ENCODE measurements at places on chromosomes 6 and 20. TPM values are rescaled to one million over a fixed set of nuclear protein-coding genes. Genes with fewer than 3 reads are reported as not detected.

The PHF3 gene
- 24.3 TPM for total RNA-seq

The NFATC2 gene
- total RNA-seq = not detected

- H3K4me1 ChIP-seq = peaks cover 14% of the 10 kb centered on the region
- no peaks in the 10 kb centered on the region for H3K27me3 ChIP-seq
- no peak overlapping the region for H3K27ac ChIP-seq
- no peak for DNase-seq
- no peak overlapping the region for H3K4me3 ChIP-seq
- no peaks in the 10 kb centered on the region for H3K36me3 ChIP-seq
These were observed 105.9 kb downstream of the TOX2 start for GRCh38 chr20:44020406-44021148.

The CST2 gene
- total RNA-seq = not detected

The MAK gene
- not detected for total RNA-seq

The DEFB124 gene
- total RNA-seq = not detected

The IPCEF1 gene
- 0.63 TPM for total RNA-seq

The B3GALT4 gene
- total RNA-seq = not detected

The SESN1 gene
- 15.8 TPM for total RNA-seq

DNA sequence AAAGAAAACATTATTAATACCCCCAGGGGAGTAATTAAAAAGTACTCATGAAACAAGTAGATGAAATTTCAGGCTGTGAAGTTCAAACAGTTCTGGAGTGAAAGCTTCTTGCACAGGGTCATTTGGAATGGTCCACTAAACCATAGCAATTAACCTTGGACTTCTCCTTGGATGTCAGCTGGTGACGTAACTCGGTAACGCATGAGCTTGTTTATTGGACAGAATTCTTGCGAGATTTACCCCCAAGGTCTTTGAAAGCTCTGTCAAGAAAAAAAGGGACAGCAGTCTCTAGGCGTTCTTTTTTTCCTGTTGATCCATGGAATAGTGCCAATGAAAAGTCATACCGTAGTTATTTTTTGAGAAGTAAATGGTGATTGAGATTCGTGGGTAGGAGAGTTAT, 2.2 kb downstream of the CD83 start:
- H3K4me1 ChIP-seq = peaks cover 6% of the 10 kb centered on the region
- H3K27ac ChIP-seq = no peak overlapping the region
- no peaks in the 10 kb centered on the region for H3K36me3 ChIP-seq
- DNase-seq = no peak

- no peak overlapping the region for H3K27ac ChIP-seq
- no peak overlapping the region for H3K4me3 ChIP-seq
- H3K36me3 ChIP-seq = no peaks in the 10 kb centered on the region
- no peak for DNase-seq
These were observed 5.5 kb upstream of the CHRNA4 start for GRCh38 chr20:63366390-63367365.
